ENCODE measurements at places on chromosomes 11 and 22.
A peak's percentile ranks its signal among the peaks of the same experiment; 100 is the strongest.

DNA sequence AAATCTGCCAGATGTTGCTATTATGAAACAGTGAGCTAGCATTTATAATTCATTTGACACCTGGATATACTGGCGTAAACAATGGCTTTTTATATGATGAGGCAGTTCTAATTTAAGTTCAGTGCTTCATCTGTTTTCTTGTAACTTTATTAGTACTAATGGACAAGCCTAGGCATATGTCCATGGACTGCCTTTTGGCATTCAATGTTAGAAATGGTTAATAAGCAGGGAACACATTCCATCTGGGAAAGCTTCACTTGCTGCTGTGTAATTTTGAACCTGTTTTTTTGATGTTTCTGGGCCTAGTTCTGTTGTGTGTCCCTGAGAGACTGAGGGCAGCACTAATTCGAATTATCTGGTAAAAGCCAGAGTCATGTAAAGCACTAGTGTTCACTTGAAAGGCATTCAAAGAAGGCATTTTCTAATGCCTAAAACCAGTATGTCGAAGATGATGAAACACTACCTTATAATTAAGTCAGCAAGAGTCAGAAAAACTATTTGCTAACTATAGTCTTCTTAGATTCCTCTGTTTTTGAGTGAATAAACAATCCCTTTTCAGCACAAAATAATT lies 138.5 kb downstream of the SWAP70 start:
- DNase-seq: peak; percentile 67

DNA sequence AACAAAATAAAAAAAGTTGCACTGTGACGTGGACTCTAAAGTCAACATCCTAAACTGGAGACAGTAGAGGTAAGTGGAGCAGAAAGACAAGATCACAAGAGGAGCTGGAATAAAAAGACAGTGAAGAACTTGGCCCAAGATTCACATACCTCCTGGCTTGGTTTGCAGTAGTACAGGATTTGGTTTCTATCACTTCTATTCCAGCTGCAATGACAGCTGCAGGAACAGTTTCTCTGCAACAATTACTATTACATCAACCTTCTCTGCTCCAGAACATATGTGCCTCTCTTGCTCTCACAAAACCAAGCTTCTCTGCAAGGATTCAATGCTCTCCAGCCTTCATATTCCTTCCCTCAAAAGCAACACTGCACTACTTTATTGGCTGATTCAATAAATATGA lies 7.8 kb upstream of the KDM2A start:
- peak; percentile 76 for DNase-seq

- no peak for DNase-seq
Observed at GRCh38 chr11:99200720-99201119, 180.0 kb downstream of the CNTN5 start.

DNA sequence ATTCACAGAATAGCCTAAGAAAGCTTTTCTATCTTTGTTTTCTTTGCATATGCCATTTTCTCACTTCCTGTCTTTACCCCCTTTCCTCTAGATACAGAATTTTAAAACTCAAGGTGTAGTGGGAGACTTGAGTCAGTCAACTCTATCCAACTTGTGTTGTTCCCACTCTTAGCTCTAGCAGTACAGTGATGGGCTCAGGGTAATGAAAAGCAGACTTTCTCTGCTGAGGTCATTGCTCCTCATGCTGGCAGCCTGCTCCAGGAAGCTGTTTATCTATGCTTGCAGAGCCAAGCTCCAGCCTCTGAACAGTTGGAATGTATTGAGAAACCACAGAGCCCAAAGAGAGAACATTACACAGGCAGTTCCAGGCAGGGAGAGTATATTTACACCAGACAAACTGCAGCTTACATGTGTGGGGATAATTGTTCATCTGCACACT lies 68.1 kb downstream of the CSTPP1 start:
- peak; percentile 99 for DNase-seq

- no peak for DNase-seq
Observed at GRCh38 chr11:34143048-34143447, 37.6 kb downstream of the NAT10 start.

DNA sequence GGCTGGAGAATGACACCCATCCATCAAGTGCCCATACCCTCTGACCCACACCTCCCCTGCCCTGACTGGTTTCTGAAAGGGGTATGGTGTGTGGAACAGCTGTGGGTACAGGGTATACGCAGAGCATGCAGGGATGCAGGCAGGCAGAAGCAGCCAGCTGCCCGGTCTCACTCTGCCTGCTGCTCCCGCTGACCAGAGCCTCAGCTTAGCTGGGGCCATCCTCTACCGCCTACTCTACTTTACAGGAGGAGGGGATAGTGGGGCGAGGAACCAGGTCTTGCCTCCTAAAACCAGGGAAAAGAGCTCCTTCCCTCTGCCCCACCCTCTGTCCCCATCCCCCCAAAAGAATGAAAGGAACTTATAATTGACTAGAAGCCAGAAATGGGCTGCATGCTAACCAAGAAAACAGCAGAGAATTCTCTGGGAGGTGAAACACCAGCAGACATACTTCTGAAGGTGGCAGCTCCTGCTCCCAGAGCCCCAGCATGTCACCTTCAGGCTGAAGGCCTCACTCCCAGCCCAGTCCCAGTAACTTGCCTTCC lies 13.0 kb upstream of the CHRM4 start:
- no peak for DNase-seq

DNA sequence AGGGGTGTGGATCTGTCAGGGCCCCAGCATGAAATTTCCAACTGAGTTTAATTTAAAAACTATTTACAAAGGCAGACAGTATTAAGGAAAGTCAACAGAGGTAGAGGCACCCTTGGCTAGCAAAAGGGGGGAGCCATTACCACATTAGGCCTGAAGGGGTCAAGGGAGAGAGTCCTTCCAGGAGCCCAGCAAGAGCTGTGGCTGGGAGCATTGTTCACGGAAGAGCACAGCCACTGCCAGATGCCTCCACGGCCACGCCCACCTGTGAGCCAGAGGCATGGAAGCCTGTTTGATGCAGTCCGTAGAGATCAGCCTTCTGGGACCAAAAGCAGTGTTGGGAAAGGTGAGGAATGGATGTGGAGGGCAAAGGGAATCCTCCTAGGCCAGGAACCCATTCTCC lies 102.6 kb downstream of the GALNT18 start:
- no peak for DNase-seq

DNA sequence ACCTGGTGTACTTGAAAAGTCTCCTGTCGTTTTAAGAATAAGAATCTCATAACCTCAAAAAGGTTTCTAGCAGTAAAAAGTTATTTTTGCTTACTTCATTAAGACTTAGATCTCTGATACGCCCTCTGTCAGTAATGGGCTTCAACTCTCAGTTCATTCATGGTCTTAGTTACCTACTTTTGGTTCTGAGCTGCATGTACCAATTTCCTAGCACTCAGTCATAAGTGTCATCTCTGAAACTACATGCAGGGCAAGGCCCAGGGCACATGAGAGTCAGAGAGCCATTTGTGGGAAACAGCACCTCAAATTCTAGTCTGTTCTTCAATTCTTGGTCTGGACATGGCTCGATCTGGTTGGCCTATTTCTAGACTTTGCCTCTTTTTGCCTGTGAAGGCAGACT lies 838.4 kb downstream of the FAM181B start:
- DNase-seq: no peak

GRCh38 chr22:43948836-43949406 lies 6.3 kb upstream of the SAMM50 start:
- no peak for DNase-seq

DNA sequence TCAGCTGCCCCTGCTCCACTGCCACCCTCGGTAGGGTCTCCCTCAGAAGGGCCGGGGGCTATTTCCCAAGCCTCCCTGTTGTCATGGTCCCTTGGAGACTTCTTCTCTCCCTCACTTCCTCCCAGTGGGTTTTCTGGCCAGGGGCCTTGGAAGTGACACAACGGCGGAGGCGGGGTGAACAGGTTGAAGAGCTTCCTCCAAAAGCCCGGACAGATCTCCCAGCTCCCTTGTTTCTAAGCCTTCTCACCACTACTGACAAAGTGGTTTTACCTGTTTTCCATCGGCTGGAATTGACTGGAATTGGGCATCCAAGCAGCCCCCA lies 14.5 kb downstream of the MYH9 start:
- DNase-seq: peak; percentile 58

GRCh38 chr11:76610371-76610770 lies 60.2 kb downstream of the LRRC32 start:
- no peak for DNase-seq

GRCh38 chr22:21568347-21569075 lies 997 bp downstream of the UBE2L3 start:
- DNase-seq: no peak

GRCh38 chr11:134266440-134266839 lies 9.7 kb upstream of the GLB1L3 start:
- no peak for DNase-seq

GRCh38 chr22:45205276-45205925 lies 35.3 kb downstream of the KIAA0930 start:
- DNase-seq: no peak

- peak; percentile 38 for DNase-seq
Observed at GRCh38 chr11:46127150-46127638, 5.9 kb upstream of the PHF21A start.

DNA sequence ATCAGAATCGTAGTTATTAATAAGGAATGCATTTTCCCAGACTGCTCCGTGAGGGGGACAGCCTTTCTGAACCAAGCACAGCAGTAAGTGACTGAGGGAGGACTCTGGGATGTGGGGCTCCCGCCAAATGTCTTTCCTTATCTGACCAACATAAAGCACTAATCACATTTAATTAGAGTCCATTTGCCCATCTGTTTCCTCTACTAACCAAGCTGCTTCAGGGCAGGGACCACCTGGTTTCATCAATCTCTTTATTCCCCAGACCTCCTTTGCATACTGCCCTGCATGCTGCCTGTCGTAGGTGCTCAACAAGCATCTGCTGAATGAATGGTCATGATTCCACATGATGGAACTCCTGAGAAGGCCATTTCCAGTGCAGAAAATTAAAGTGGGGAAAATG lies 29.4 kb downstream of the SMCO4 start:
- DNase-seq: no peak

DNA sequence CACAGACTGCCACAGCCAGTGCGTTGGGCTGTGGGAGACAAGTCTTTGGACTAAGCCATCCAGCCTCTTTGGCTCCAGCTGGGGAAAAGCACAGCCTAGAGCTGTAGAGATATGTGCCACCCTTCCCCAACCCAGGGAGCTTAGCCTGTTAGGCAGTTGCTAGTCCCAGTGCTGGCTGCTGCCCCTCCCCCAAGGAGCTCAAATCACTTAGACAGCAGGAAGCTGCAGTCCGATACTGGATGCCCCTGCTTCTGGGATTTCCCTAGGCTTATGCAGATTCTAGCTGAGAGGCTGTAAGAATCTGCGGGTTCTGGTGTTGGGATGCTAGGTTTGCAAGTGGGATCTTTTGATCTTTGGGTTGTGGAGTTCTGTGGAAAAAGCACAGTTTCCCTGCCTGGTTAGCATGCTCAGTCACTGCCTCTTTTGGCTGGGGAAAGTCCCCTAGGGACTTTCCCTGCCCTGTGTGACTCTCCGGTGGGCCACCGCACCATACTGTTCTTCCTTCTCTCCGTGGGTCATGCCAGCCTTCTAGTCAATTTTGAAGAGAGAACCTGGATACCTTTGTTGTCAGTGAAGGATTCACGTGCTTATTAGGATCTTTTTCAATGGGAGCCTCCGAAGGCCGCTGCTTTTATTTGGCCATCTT lies 792.0 kb downstream of the KCNA4 start:
- no peak for DNase-seq

DNA sequence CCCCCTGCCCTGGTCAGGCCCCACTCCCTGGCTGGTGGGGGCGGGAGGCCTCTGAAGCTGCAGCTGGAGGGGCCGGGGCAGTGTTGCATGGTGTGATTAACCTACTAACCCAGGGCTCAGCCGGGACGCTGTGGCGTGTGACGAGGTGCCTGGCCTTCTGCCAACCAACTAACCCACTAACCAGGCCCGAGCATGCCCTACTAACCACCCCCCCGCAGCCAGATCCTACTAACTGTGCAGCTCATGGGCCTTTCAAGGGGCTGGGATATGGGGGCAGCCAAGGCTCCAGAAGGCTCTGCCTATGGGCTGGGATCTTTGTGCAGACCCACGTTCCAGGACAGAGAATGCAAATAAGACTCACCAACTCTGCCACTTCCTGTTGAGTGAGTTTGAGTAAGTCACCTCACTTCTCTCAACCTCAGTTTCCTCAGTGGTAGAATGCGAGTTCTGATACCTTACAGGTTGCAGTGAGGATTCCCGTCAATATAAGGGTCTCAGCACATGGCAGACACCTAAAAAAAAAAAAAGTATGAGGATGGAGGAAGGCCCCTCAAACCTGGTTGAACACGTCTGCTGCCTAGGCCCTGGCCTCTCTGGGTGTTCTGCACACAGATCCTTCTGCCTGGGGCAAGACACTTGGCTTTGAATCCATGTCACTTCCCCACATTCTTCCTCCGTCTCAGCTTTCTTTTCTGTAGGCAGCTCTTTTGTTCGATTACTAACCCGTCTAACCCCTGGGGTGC lies 14.1 kb downstream of the MIAT start:
- DNase-seq: no peak
